ENCODE measurements at places on chromosomes 13 and 19.

GRCh38 chr13:40313269-40314200 is 352.9 kb downstream of the FOXO1 start:
- DNase-seq, result no peak

DNA sequence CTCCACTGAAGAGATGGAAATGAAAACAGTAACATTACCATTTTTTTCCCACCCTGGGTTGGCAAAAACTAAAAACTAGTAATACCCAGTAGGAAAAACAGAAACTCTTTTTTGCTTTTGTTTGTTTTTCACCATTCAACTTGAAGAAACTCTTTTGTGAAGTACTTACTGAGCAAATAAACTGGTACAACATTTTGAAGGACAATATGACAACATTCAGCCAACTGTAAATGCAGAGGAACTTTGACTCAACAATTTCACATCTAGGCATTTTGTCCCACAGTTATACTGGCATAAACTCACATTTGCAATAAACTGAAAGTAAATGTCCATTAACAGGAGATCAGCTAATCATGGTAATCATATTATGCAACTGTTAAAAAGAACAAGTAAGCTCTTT is 152.5 kb downstream of the RNF17 start:
- no peak for DNase-seq

DNA sequence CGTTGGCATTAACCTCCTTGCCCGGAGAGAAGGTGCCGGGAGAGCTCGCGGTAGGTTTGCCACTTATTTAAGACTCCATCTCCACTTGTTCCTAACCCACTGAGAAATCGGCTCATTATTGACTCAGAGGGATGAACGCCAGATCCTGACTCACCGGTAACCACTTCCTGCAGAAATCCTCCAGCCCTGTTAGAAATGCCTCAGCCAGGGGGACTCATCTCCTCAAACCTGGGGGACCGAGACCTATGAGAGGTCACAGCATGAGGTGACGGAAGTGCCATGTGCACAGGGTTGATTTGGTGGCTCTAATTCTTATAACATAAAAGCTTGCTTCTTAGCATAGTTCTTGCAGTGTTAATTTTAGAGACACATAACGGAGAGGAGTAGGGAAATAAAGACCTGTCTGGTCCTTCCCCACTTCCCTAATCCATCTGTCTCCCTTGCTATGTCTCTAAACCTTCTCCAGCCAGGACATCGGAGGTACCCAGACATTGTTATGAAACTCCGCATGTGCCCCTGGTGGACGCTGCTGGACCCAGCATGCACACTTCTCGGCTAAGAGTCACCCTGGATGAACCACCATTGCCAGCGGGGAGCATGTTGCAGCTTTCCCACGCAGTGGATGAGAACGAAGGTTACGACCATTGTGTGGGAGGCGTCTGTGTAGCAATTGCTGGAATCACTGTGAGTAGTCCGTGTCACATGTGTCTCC is 158.9 kb downstream of the EFNB2 start:
- DNase-seq, result no peak

DNA sequence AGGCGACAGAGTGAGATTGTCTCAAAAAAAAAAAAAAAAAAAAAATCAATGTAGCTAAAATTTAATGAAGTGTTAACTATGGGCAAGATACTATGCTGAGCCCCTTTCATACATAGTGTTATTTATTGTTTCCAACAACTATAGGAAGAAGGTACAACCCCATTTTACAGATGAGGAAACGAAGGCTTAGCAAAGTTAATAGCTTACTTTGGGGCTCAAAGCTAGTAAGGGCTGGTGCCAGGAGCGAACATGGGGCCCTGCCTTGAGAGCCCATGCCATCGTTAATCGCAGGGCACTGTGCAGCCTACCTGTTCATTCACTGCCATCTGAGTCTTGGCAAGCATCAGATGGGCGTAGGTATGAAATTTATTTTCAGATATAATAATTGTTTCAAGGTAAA is 1.9 kb upstream of the FRY start:
- no peak for DNase-seq

- no peak for DNase-seq
Measured at GRCh38 chr19:16351133-16351809, 26.6 kb downstream of the KLF2 start.

DNA sequence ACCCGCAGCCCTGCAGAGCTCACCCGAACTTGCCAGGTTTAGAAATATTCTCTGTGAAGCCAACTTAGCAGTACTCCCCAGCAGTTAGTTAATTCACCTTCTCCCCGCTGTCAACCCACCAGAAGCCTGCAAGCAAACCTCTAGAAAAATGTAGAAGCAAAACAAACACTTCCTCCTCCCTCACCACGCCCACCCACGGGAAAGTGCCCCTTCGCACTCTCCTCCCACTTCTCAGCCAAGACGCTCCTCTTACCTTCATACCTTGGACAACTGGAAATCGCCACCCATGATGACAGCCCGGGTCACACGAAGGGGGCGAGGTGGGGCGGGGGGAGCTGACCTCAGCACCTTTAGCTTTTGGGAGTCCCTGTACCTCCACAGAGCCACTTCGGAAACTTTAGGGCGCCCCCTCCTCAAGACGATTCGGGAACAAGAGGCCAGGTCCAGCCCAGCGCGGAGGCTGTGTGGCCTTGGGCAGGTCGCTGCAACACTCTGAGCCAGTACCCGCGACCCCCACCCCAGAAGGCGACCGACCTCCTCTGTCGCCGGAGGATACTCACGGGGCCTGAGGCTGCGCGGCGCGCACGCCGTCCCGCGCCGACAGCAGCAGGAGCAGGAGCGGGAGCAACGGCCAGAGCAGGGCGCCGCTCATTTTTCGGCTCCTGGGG is 485 bp downstream of the CPAMD8 start:
- no peak for DNase-seq

DNA sequence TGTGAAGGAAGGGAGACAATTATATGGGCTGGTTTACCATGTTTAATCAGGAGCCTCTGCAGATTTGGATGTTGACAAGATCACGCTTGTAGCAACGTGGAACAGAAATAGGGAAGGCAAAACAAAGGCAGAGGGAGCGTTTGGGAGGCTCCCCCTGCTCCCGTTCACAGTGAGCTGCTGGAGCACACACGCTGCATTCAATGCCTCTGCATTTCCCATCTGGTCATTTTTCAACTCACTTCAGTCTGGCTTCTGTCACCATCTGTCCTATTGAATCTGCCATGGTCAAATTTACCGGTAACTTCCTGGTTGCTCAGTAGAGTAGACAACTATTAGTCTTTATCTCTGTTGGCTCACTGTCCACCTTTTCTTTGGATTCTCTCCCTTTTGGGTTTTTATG is 91.0 kb downstream of the NHLRC3 start:
- no peak for DNase-seq

DNA sequence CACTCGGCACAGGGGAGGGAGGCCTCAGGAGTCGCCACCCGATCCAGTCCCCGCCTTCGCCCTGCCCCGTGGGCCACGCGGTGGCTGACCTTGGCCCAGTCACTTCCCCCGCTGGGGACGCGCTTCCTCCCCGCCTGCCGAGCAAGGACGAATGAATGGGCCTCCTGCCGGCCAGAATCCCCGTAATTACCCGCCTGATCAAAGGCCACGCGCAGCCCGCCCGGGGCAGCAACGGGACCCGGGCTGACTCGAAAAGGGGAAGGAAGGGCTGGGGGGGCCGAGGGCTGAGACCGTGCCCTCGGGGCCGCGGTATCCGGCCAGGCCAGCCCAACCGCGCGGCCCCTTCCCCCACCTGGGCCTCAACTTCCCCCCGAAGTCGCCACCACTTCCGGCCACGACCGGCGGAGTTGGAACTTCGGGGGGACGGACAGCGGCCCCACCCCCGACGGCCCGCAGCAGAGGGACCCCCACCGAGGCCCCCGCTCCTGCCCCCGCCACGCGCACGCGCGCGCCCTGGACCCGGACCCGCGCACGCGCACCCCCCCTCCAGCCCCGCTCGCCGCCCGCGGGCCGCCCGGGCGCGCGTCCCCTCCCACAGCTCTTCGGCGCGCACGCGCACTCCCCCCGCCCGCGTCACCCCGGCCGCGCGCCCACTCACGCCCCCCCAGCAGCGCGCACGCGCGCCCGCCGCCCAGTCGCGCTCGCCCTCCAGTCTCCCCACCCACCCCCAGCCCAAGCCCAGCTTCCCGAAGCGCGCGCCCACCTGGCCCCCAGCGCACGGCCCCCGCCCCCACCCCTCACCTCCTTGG is 520 bp downstream of the ZNF787 start:
- peak; percentile 80 for DNase-seq

DNA sequence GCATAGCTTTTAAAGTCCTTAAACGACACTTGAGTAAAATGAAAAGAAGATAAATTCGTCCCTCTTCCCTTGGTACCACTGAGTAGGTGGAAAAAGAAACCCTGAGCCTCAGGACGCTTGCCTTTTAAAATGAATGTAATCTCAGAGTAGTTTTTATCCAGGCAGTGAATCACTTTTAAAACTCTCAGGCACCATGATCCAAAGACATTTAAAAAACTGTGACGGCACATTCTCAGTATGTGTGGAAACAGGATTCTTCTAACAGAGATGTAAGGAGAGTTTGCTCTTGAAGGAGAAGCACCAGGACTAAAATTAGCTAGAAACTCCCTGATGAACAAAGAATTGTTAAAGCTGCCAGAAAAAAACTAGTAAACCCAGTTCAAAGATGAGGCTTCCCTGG is 105.7 kb upstream of the SLC15A1 start:
- no peak for DNase-seq

- DNase-seq, result no peak
Measured at GRCh38 chr13:21573920-21574712, 29.9 kb downstream of the MICU2 start.

- no peak for DNase-seq
Measured at GRCh38 chr13:32125751-32126150, 94.2 kb downstream of the FRY start.

GRCh38 chr13:39542361-39542760 is 60.6 kb downstream of the LHFPL6 start:
- no peak for DNase-seq

- no peak for DNase-seq
Measured at GRCh38 chr19:47891923-47892666, 6.0 kb upstream of the SULT2A1 start.

DNA sequence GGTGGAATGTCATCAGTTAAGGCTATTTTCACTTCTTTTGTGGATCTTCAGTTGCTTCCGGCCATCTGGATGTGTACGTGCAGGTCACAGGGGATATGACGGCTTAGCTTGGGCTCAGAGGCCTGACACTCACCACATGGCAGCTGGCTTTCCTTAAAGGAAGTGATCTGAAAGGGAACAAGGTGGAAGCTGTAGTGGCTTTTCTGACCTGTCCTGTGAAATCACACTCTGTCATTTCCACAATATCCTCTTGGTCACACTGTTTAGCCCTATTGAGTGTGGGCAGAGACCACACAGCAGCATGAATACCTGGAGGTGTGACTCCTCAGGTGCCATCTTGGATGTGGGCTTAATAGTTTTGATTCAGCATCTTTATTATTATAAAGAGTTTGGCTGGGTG is 4.5 kb upstream of the BAX start:
- no peak for DNase-seq

DNA sequence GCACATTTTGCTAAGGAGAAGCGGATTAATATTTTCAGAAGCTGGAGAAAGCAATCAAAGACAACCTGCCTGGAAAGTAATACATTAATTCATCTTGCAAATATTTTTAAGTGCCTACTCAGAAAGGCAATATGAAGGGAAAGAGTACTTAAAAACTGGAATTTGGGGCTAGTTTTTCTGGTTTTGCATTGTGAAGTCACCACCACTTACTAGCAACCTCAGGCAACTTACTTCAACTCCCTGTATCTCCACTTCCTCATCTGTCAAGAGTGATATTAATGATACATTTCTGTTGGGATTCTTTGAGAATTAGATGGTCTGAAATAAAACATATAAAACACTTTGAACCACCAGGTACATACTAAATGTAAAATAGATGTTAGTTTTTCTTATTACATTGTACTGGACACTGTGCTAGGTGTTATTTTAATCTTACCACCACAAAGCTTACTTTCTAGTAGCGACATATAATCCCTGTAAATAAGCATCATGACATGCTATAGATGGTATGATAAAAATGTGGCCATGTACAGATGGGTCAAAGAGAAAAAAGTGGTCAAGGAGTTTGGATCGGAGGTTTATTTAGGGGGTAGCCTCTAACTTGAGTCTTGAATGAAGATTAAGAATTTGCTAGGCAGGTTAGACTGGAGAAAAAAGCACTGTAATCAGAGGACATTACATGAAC is 101.2 kb downstream of the SPRY2 start:
- no peak for DNase-seq

- DNase-seq, result no peak
Measured at GRCh38 chr13:107065036-107065435, 497.1 kb upstream of the ARGLU1 start.

DNA sequence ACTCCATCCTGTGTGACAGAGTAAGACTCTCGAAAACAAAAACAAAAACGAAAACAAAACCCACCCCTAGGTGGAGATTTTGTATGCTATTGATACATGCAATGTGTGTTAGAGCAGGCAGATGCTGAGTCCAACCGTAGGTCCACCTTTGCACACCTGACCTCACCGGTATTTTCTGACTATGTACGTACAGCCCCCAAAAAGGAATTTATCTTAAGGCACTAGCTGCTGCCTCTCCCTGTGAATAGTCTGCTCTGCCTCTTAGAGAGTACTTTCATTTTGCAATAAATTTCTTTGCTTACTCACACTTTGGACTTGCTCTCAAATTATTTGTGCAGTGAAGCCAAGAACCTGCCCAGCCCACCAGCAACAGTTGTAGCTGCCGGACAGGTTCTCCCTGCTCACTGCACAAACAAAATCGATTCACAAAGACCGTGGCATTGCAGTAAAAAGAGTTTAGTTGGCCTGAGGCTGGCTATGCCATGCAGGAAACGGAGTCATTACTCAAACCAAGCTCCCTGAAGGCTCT is 8.2 kb upstream of the ZNF77 start:
- no peak for DNase-seq

GRCh38 chr19:1318678-1319471 is 33.2 kb downstream of the EFNA2 start:
- DNase-seq, result no peak

DNA sequence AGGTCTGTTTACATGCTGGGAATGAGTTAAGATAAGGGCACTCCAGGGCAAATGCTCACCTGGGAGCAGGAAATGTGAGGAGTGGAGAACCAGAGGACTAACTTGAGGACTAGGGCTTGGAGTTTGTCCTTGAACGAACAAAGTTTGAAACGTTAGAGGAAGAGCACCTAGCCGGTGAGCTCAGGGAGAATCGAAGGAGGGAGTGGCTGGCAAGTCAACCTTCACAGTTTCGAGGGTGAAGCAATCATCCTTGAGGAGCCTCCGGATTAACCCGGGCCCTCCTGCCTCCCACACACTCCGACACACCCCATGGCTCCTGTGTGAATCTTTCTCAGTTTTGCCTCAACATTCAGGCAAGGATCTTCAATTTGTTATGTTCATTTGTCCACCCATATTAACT is 58.6 kb downstream of the LMO7 start:
- no peak for DNase-seq

DNA sequence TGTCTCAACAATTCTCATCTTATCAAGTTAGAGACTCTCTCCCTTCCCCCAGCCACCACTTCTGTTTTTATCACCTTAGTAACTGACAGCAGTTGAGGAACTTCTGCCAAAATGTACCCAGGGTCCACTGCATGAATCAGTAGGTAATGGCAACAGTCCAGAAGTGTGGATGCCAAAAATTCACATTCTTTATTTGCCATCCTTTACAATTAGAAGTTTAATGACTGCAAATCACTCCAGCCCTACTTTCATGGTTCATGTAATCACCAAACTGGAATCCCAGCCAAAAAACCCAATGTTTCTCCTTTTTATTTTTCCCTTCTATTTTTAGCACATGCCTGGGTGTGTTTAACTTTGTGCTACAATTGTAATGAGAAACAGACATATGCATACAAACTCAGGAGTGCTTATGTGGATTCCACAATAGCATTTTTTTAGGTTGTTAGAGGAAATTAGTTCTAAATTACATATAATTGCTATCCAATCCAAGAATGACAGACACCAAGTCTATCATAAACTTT is 243.5 kb downstream of the RGCC start:
- DNase-seq, result no peak
